Upper lobe of right lung (tissue), 1 donor: ENCODE measurements at places on chromosomes 12 and 14. TPM values are rescaled to one million over a fixed set of nuclear protein-coding genes. Genes with fewer than 3 reads are reported as not detected.

- no peaks in the 10 kb centered on the region for H3K36me3 ChIP-seq
- DNase-seq, result no peak
- no peaks in the 10 kb centered on the region for H3K4me1 ChIP-seq
Observed at GRCh38 chr14:87241018-87241768, 751.8 kb downstream of the GALC start.

GRCh38 chr14:99026471-99026870, 245.5 kb downstream of the BCL11B start:
- H3K27me3 ChIP-seq, result no peaks in the 10 kb centered on the region
- no peak for DNase-seq
- no peak overlapping the region for H3K27ac ChIP-seq
- H3K4me1 ChIP-seq, result no peaks in the 10 kb centered on the region

GRCh38 chr14:75906680-75907280, 75.0 kb downstream of the TGFB3 start:
- H3K27me3 ChIP-seq, result no peaks in the 10 kb centered on the region
- no peak overlapping the region for H3K4me3 ChIP-seq
- no peak for DNase-seq
- H3K4me1 ChIP-seq, result peaks cover 3% of the 10 kb centered on the region
- H3K27ac ChIP-seq, result no peak overlapping the region

- no peak overlapping the region for H3K27ac ChIP-seq
- peaks cover 11% of the 10 kb centered on the region for H3K4me1 ChIP-seq
- no peaks in the 10 kb centered on the region for H3K27me3 ChIP-seq
Observed at GRCh38 chr12:123763093-123763492, 992 bp downstream of the DNAH10 start.

DNA sequence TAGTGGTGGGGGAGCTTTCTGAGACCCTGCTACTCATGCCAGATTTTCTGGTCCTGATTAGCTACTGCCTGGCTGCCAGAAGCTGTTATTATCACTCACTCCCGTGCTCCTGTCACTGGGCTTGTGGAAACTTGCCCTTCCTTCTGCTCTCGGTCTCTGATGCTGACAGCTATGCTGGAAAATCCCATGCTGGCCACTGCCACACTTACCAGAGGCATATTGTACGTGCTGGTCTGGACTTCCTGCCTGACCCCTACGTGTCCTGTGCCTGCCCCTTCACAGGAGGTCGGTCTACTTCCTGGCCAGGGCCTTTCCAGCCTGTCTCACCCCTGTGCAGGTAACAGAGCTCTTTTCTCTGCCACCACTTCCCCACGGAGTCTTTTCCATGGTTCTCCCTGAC, 149.4 kb upstream of the PLEKHG7 start:
- H3K4me3 ChIP-seq, result no peak overlapping the region
- H3K36me3 ChIP-seq, result no peaks in the 10 kb centered on the region
- peak overlapping the region; percentile 33 for H3K27ac ChIP-seq
- H3K4me1 ChIP-seq, result peaks cover 8% of the 10 kb centered on the region
- DNase-seq, result no peak

- no peaks in the 10 kb centered on the region for H3K36me3 ChIP-seq
- no peak for DNase-seq
- no peaks in the 10 kb centered on the region for H3K4me1 ChIP-seq
- no peak overlapping the region for H3K4me3 ChIP-seq
Observed at GRCh38 chr12:15389561-15389960, 67.3 kb downstream of the PTPRO start.

GRCh38 chr12:121712190-121712460, 427 bp upstream of the TMEM120B start:
- peak overlapping the region; percentile 98 for H3K4me3 ChIP-seq
- H3K27ac ChIP-seq, result peak overlapping the region; percentile 92
- no peak for DNase-seq
- no peaks in the 10 kb centered on the region for H3K27me3 ChIP-seq

DNA sequence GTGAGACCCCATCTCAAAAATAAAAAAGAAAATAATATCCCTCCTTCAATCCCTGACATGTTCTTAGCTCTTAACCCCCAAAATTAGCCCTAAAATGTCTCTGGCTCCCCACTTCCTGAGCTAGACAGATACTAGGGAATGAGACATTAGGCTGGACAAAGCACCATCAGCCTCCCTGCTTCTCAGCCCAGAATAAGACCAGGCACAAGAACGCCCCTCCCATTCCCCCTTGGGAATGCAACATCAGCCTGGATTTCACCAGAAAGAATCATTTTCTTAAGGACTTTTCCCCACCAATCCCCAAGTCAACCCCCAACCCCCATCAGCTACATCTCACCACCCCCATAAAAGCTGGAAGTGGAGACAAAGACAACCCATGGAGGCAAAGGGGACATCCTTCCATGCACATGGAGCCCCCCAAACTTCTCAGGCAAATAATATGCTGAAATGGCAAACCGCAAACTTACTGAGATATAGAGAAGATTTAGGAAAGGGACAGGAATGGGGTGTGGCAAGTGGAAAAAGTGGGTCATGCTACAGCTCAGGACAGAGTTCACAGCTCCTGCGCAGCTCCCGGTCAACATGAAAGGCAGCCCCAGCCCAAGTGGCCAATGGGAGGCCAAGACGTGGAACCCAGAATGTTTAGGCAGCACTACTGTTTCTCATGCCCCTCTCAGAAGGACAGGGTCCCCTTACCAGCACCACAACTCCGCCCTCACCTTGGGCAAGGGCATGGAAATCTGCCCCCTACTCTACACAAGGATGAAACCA, 2.7 kb downstream of the CHD4 start:
- H3K36me3 ChIP-seq, result peaks cover 36% of the 10 kb centered on the region
- H3K27ac ChIP-seq, result peak overlapping the region; percentile 95
- H3K4me1 ChIP-seq, result peaks cover 37% of the 10 kb centered on the region
- H3K27me3 ChIP-seq, result no peaks in the 10 kb centered on the region
- H3K4me3 ChIP-seq, result peak overlapping the region; percentile 84
- DNase-seq, result no peak

Gene TMEM121
- total RNA-seq, result 1.5 TPM

Gene PPFIA2
- total RNA-seq, result 1.4 TPM

Gene KRT6C
- total RNA-seq, result not detected

Gene NTN4
- total RNA-seq, result 136 TPM

Gene UBE2N
- 65.9 TPM for total RNA-seq

Gene RNASE1
- total RNA-seq, result 888 TPM

Gene HOXC9
- total RNA-seq, result 0.61 TPM

Gene NANOG
- not detected for total RNA-seq
